ENCODE measurements at places on chromosomes 5 and 9. TPM values are rescaled to one million over a fixed set of nuclear protein-coding genes. Genes with fewer than 3 reads are reported as not detected.

The PCDHA12 gene
- 10.2 TPM for total RNA-seq

The MAT2B gene
- total RNA-seq, result 41.2 TPM

The SLC36A2 gene
- not detected for total RNA-seq

The TBC1D2 gene
- total RNA-seq, result 20.9 TPM

The SPARC gene
- total RNA-seq, result 454 TPM

The TTC23L gene
- 1.8 TPM for total RNA-seq

The NUDT12 gene
- 15.1 TPM for total RNA-seq

The PCDH1 gene
- 22.8 TPM for total RNA-seq

The DNAJC18 gene
- total RNA-seq, result 9.4 TPM

The SKIC3 gene
- total RNA-seq, result 83.4 TPM

The CCL27 gene
- 0.43 TPM for total RNA-seq

The STPG3 gene
- 0.31 TPM for total RNA-seq

The SPATA31E1 gene
- not detected for total RNA-seq

The HMMR gene
- total RNA-seq, result 25.9 TPM

The ALDH1B1 gene
- total RNA-seq, result 13.3 TPM

The QRFP gene
- total RNA-seq, result not detected

The HARS2 gene
- total RNA-seq, result 39.3 TPM

All from type B pancreatic cell (in vitro differentiated cells).